ENCODE measurements at places on chromosomes 2 and 18. TPM values are rescaled to one million over a fixed set of nuclear protein-coding genes. Genes with fewer than 3 reads are reported as not detected.

GAREM2 gene
- 3.6 TPM for total RNA-seq

AMER3 gene
- total RNA-seq: not detected

ANKRD30BL gene
- total RNA-seq: not detected

ECEL1 gene
- total RNA-seq: not detected

NR4A2 gene
- total RNA-seq: 213 TPM

ESPNL gene
- total RNA-seq: not detected

ZC3H6 gene
- 17.7 TPM for total RNA-seq

LYPD6B gene
- not detected for total RNA-seq

C2orf72 gene
- total RNA-seq: not detected

ERCC3 gene
- 33.5 TPM for total RNA-seq

TM4SF20 gene
- not detected for total RNA-seq

MDH1B gene
- total RNA-seq: not detected

TMEM178A gene
- total RNA-seq: 0.89 TPM

SERPINB13 gene
- not detected for total RNA-seq

TCF23 gene
- not detected for total RNA-seq

REG1A gene
- total RNA-seq: not detected

LONRF2 gene
- 0.12 TPM for total RNA-seq

ALLC gene
- not detected for total RNA-seq

ATG16L1 gene
- 115 TPM for total RNA-seq

BCL11A gene
- 9.2 TPM for total RNA-seq

SATB2 gene
- 0.05 TPM for total RNA-seq

DNAH6 gene
- 0.52 TPM for total RNA-seq

FBXO15 gene
- 0.75 TPM for total RNA-seq

HOXD9 gene
- total RNA-seq: not detected

SEPTIN10 gene
- total RNA-seq: 3.9 TPM

IL1RN gene
- total RNA-seq: 0.68 TPM

LYPD1 gene
- total RNA-seq: not detected

GULP1 gene
- not detected for total RNA-seq

CTAGE1 gene
- not detected for total RNA-seq

DSG3 gene
- total RNA-seq: not detected

PDCD1 gene
- total RNA-seq: 8.1 TPM

SLC14A1 gene
- 9.8 TPM for total RNA-seq

SETBP1 gene
- 0.83 TPM for total RNA-seq

ALKAL2 gene
- total RNA-seq: 1.0 TPM

CFAP210 gene
- total RNA-seq: 1.6 TPM

CCDC142 gene
- 13.7 TPM for total RNA-seq

SERPINB11 gene
- total RNA-seq: not detected
